ENCODE measurements at places on chromosomes 6 and 20. TPM values are rescaled to one million over a fixed set of nuclear protein-coding genes. Genes with fewer than 3 reads are reported as not detected.
A peak's percentile ranks its signal among the peaks of the same experiment; 100 is the strongest.

The TAGAP gene
- not detected for total RNA-seq

The TSPO2 gene
- not detected for total RNA-seq

The MLN gene
- total RNA-seq: not detected

The C20orf144 gene
- 0.12 TPM for total RNA-seq

The KIF25 gene
- total RNA-seq: not detected

The BEND3 gene
- 2.8 TPM for total RNA-seq

The SYTL3 gene
- 0.65 TPM for total RNA-seq

The LTA gene
- not detected for total RNA-seq

The ETV7 gene
- 0.20 TPM for total RNA-seq

- no peak overlapping the region for H3K27ac ChIP-seq
- no peak overlapping the region for H3K4me3 ChIP-seq
- DNase-seq: peak; percentile 72
- no peaks in the 10 kb centered on the region for H3K36me3 ChIP-seq
- H3K4me1 ChIP-seq: peaks cover under 1% of the 10 kb centered on the region
Measured at GRCh38 chr20:46757754-46758678, 48.6 kb downstream of the SLC2A10 start.

DNA sequence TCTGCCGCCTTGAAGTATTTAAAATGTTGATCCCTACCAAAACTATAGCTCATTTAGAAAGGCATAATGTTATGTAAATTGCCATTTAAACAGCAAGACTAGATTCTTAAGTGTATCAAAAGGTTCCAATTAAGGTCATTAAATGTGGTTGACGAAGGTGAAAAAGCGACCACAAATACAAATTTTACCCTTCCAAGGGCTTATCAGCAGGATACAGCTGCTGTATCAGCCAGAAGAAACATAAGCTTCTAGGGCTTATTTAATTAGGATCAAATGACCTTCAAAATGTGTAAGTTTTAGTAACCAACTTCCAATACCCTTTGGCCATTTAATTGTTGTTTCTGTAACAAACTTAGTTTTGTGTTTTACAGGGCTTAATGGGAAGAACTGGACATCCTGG lies 139.9 kb downstream of the COL9A1 start:
- peaks cover 100% of the 10 kb centered on the region for H3K27me3 ChIP-seq
- DNase-seq: no peak
- no peak overlapping the region for H3K4me3 ChIP-seq
- H3K4me1 ChIP-seq: no peaks in the 10 kb centered on the region

DNA sequence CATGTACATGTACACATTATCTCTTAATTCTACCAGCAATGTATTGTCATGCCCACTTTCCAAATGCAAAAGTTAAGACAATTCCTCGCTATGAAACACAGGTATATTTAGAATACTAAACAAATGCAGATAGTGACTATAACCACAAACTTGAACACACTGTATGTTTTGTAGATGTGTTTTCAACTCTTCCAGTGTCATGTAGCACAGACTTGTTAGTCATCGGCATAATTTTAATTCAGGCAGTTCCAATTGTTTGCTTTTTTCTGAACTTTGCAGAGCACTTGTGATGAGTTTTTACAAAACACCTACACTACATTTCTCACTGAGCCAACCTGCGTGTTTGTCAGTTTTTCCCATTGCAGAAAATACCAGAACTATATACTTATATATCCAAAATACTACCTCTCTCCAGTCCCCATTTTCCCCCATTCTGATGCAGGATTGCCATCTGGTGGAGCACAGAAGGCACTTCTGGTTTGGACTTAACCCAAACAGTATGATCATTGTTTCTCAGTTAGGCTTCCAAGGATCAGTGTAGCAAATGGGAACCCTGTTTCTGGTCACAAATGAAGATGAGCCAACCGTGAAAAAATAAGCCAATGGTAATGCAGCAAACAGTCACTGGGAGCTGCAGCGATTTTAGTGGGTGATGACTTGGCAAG lies 143.4 kb downstream of the ADGRB3 start:
- no peak overlapping the region for H3K27ac ChIP-seq
- no peaks in the 10 kb centered on the region for H3K36me3 ChIP-seq
- no peak overlapping the region for H3K4me3 ChIP-seq
- peak; percentile 53 for DNase-seq

GRCh38 chr6:112298816-112299281 lies 44.5 kb upstream of the LAMA4 start:
- peaks cover 11% of the 10 kb centered on the region for H3K4me1 ChIP-seq
- no peaks in the 10 kb centered on the region for H3K36me3 ChIP-seq
- DNase-seq: peak; percentile 63
- no peaks in the 10 kb centered on the region for H3K27me3 ChIP-seq
- peak overlapping the region; percentile 55 for H3K27ac ChIP-seq

DNA sequence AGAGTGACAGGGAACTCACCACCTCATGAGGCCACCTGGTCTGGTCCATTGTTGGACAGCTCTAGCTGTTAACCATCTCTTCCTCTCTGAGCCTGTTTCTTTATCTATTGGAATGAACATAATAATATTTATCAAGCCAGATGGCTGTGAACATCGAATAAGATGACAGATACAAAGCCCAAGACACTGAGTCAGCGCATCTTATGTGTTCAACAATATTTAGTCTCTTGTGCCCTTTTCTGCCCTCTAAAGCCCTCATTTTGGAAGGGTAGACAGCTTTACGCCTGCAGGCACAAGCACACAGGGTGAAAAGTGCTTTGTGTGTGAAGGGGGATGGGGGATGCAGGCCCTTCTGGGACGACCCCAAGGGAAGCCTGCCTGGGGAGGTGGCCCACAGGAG lies 164.0 kb downstream of the GRM4 start:
- H3K36me3 ChIP-seq: no peaks in the 10 kb centered on the region
- H3K27ac ChIP-seq: no peak overlapping the region
- H3K27me3 ChIP-seq: peaks cover 32% of the 10 kb centered on the region

DNA sequence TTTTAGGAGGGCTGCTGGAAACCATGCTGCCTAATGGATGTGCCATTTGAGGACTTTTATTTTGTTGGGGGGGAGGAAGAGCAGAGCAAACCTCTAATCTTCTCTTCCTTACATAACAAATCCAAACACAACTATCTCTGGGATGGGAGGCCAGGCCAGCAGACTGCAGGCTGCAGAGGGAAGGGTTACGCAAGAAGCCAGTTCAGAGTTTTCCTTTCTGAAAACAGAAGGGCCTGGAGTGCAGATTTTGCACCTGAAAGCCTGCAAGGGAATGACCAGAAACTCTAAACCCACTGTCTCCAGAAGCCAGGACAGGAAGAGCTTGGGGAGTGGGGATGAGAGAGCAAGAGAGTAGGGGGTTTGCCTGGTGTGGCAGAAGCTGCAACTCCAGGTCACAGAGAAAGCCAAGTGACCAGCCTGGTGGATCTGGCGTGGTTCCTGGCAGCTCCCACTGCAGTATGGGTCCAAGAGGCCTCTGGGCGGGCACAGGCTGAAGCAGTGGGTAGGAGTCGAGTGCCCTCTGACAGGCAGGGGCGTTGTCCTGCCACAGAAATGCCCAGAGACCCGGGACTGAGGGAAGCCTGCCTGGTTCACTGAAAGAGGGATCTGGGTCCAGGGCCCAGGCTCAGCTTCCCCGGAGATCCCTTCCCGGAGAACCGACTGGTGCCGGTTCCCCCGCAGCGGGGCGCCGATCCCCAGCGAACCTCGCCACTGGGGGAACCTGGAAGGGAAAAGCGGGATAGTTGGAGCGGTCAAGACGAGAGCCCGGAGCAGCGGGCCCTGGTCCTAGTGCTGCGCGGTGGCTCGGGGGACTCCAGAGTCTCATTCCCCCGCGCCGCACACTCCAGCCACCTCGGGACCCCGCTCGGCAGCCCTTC lies 6.7 kb downstream of the MAFB start:
- peak overlapping the region; percentile 3 for H3K4me3 ChIP-seq
- no peak overlapping the region for H3K27ac ChIP-seq
- peak; percentile 10 for DNase-seq

- peaks cover 10% of the 10 kb centered on the region for H3K36me3 ChIP-seq
- no peak overlapping the region for H3K4me3 ChIP-seq
- H3K27ac ChIP-seq: no peak overlapping the region
- peaks cover 10% of the 10 kb centered on the region for H3K4me1 ChIP-seq
- no peaks in the 10 kb centered on the region for H3K27me3 ChIP-seq
Measured at GRCh38 chr6:169046483-169047192, 207.0 kb downstream of the THBS2 start.

GRCh38 chr6:98998103-98998502 lies 50.4 kb upstream of the FBXL4 start:
- no peaks in the 10 kb centered on the region for H3K36me3 ChIP-seq
- no peak overlapping the region for H3K4me3 ChIP-seq
- H3K4me1 ChIP-seq: no peaks in the 10 kb centered on the region

- H3K27ac ChIP-seq: no peak overlapping the region
- H3K4me3 ChIP-seq: no peak overlapping the region
- H3K27me3 ChIP-seq: peaks cover 78% of the 10 kb centered on the region
- peaks cover 13% of the 10 kb centered on the region for H3K4me1 ChIP-seq
- no peak for DNase-seq
Measured at GRCh38 chr20:46315311-46315710, 7.0 kb upstream of the CDH22 start.

DNA sequence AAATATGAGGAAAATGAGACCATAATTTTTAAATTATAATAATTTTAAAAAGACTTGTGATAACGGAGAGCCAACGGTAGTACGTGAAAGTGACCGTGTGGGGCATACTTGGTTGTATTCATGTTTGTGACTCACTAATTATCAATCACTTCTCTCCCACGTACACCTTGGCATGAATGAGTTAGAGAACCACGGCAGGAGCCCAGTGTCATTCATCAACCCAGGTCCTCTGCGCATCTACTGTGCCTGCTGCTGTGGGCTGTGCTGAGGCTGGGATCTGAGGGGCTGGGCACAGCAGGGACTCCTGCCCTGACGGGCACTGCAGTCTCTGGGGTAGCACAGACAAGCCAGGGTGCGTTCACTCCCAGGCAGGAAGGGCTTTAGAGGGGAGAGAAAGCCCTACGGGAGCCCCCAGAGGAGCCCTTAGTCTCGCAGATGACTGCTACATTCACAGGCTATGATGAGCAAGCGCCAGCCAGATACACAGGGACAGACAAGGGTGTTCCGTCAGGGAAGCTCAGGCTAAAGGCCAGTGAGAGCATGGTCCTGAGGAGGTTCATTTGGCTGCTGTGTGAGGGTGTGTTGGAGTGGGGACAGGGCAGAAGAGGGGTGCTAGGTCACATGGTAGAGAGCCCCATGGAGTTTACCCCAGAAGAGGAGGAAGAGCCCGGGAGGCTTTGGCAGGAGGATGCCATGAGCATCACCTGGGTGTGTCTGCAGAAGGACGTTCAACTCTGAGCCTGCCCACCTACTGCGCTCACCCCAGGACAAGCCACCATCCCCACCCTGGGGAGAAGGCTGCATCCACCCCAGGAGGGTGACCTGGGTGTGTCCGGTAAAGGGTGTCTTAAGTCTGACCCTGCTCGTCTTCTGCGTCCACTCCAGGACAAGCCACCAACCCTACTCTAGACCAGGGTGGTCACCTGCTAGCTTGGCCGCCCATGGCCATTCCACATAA lies 8.2 kb upstream of the RPS6KA2 start:
- peaks cover 16% of the 10 kb centered on the region for H3K4me1 ChIP-seq
- no peak overlapping the region for H3K4me3 ChIP-seq
- DNase-seq: no peak
- no peak overlapping the region for H3K27ac ChIP-seq
- H3K27me3 ChIP-seq: peaks cover 9% of the 10 kb centered on the region
- H3K36me3 ChIP-seq: no peaks in the 10 kb centered on the region

DNA sequence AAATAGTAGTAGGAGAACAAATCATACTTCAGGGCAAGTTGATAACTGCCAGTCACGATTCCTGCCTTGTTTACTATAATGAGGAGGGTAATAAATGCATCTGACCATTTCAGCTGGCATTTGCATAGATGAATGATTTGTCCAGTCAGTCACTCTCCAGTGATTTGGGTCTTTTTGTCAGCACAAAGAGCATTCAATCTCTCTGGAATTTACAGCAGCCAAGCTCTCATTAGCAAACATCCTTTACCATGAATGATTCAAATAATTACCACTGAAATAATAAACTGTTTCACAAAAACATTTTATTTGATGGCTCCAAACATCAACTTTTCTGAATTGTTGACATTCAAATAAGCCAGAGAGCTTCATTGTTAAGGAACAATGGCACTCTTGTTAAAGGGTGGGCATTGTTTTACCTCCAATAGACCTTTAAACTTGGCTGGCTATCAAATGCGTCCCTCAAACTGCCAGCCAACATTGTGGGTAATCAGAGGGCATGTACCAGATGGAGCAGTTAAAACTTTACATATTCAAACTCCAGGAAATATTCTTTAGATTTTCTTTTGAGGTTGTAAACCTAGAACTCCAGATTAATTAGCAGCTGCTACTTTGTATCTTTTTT lies 30.0 kb upstream of the FBXL4 start:
- peaks cover 19% of the 10 kb centered on the region for H3K27me3 ChIP-seq
- no peak for DNase-seq
- no peaks in the 10 kb centered on the region for H3K36me3 ChIP-seq
- H3K4me3 ChIP-seq: no peak overlapping the region
- no peaks in the 10 kb centered on the region for H3K4me1 ChIP-seq

- peaks cover 36% of the 10 kb centered on the region for H3K36me3 ChIP-seq
- H3K4me3 ChIP-seq: peak overlapping the region; percentile 52
- peaks cover 55% of the 10 kb centered on the region for H3K4me1 ChIP-seq
- H3K27me3 ChIP-seq: no peaks in the 10 kb centered on the region
Measured at GRCh38 chr20:31698803-31699718, 23.6 kb downstream of the BCL2L1 start.

DNA sequence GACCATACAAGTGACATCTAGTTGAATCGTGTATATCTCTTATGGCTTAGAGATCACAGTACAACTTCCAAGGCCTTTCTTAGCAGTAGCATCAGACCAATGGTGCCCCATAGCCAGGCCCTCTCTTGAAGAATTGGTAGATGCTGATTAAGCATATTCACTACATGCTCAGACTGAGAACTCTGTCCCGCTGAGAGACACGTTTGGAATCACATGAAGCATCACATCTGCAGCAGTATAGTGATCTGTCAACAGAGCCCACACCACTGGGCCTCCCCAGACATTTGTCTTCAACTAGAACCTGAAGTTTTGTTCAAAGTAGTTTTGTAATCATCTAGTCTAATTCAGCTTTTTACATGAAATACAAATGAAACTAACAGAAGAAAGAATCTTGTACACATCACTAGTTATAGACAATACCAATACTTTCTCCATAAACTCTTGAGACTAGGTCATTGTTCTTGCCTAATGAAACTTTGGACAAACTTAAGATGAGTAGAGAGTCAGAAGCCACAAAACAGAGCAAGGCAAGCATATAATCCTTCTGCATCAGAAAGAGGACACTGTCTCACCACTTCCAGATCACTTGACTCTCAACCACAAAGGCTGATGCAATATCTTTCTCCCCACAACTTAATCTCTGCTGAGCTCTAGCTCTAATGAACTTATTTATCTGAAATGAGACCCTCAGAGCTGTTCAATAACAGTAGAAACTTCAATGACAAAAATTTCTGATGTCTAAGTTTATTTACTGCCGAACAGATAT lies 182.7 kb downstream of the TBX18 start:
- H3K4me1 ChIP-seq: peaks cover 6% of the 10 kb centered on the region
- DNase-seq: peak; percentile 51
- H3K4me3 ChIP-seq: no peak overlapping the region
- H3K27me3 ChIP-seq: no peaks in the 10 kb centered on the region

- peaks cover 7% of the 10 kb centered on the region for H3K4me1 ChIP-seq
- H3K27ac ChIP-seq: no peak overlapping the region
- H3K36me3 ChIP-seq: peaks cover 7% of the 10 kb centered on the region
- no peak for DNase-seq
- H3K27me3 ChIP-seq: peaks cover 15% of the 10 kb centered on the region
- H3K4me3 ChIP-seq: no peak overlapping the region
Measured at GRCh38 chr20:46006964-46007363, 1.7 kb upstream of the MMP9 start.

All from MCF 10A (cell line).